ENCODE measurements at places on chromosomes 2 and 18. TPM values are rescaled to one million over a fixed set of nuclear protein-coding genes. Genes with fewer than 3 reads are reported as not detected.

- no peak for DNase-seq
These were observed 10.8 kb upstream of the AMER3 start for GRCh38 chr2:130744287-130745117.

- DNase-seq = no peak
These were observed 98.6 kb downstream of the NOL10 start for GRCh38 chr2:10591207-10591606.

DNA sequence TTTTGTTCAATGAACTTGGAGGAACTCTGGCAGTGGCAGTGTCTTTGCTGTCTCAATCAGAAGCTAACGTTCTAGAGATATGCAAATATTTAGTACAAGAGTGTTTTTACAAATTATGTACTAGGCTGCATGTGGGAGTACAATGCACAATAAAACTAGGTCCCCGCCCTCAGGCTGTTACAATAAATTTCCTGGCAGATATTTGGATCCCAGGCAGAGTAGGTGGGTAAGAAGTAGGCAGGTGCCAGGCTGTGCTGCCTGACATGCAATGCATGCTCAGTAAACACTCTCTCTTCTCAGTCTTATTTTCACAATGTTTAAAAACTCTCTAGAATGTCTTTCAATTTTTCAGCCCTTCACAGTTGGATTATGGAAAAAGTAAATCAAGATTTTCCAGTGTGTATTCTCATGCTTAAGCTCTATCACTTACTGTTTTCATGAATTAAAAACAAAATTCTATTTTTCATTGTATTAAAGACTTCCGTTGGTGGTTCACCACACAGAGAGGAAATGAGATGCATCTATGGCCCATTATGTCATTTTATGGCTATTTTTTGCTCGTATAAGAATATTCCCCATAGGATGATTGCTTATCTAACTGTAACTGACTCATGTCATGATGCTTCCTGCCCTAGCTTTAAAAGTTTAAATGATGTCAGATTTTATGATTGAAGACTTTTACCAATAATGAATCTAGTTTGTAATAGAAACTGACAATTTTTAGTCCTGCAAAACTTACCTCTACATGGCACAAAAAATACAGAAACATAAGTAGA lies 346.1 kb downstream of the RND3 start:
- no peak for DNase-seq

The MOCOS gene
- polyA plus RNA-seq = 0.38 TPM

DNA sequence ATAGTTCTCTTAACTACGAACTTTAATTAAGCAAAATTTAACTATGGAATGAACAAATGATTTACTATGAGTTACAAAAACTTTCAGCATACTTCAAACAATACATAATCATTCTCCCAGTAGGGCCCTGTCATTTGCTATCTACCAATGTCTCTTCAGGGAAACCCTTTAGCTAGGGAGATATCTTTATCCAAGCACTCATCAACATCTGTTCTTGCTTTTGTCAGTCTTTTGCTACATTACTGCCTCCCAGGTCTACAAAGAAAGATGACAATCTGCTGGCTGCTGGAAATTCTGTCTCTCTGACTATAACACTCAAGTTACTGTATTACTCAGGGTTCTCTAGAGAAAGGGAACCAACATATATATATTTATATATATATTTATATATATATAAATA lies 1626.3 kb upstream of the CELF4 start:
- DNase-seq = no peak

DNA sequence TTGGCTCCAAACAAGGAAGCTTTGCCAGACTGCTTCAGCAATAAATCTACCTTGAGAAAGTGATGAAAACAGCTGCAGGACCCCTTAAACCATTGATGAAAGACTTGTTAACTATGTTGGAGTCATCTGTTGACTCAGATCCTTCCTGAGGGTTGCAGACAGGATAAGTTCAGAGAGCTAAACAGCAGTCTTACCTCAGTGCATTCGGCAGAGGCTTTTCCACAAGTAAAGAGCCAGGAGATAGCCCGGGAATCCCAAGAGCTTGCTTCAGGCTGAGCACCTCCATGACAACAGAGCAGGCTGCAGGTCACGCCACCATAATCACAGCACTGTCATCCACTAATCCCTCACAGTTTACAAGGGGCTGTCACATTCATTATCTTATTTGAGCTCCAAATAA lies 23.7 kb downstream of the KIAA2012 start:
- DNase-seq = no peak

The EVX2 gene
- polyA plus RNA-seq = not detected

GRCh38 chr18:70151614-70152013 lies 53.9 kb downstream of the RTTN start:
- DNase-seq = no peak

DNA sequence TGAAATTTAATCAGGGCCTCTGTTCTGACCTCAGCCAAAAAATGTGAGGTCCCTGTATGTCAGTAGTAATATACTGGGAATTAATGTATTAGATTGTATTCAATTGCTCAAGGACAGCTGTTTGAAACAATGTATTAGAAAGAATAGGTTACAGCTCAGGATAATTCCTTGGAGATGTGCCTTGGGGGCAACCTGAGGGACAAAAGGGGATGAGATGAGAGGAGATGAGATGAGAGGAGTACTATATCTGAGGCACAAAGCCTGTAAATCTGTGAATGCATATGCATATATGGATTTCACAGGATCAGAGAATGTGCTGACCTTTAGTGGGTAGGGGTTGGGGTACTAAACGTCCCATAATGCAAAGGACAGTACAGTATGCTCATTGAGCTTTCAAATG lies 80.9 kb downstream of the NRXN1 start:
- DNase-seq = no peak

The WNT10A gene
- polyA plus RNA-seq = 0.13 TPM

The PID1 gene
- 24.8 TPM for polyA plus RNA-seq
